ENCODE measurements at places on chromosomes 6 and 20.

DNA sequence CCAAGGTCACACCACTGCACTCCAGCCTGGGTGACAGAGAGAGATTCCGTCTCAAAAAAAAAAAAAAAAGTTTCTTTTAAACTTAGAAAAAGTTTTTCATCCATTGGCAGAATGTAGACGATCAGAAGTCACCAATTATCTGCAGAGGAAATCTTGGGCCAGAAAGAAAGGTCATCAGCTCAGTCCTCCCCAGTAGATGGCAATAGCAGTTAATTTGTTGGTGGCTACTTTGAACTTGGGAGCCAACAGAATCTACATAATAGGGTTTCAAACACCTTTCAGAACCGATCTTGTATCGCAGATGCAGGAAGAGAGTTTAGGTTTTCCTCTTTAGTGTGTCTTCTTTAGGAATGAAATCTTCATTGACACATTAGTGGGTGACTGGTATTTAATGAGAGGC is 41.7 kb downstream of the LBP start:
- DNase-seq = no peak

- no peak for DNase-seq
These were observed 6.3 kb downstream of the BCL2L1 start for GRCh38 chr20:31716351-31716750.

DNA sequence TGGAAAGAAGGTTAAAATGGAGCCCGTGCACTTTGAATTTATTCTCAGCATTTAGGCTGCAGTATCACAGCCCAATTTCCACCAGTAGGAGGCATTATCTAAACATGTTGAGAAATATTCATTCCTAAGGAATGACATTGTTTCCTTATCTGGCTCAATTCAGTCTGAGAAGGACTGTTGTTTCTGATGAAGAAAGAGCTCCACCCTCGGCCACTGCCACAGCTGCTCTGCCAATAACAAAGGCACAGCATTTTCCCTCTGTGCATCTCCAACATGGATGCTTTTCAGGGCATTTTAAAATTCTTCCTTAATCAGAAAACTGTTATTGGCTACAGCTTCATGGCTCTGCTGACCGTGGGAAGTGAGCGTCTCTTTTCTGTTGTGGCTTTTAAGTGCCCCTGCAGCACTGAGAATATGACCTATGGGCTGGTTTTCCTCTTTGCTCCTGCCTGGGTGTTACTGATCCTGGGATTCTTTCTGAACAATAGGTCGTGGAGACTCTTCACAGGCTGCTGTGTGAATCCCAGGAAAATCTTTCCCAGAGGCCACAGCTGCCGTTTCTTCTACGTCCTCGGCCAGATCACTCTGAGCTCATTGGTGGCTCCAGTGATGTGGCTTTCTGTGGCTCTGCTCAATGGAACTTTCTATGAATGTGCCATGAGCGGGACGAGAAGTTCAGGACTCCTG is at the start of gene CALHM5:
Gene CALHM5 (plus strand): TSS at position 216 of the 687 bp plus-strand sequence. CDS start 58 bp downstream, at position 274.
- no peak for DNase-seq

DNA sequence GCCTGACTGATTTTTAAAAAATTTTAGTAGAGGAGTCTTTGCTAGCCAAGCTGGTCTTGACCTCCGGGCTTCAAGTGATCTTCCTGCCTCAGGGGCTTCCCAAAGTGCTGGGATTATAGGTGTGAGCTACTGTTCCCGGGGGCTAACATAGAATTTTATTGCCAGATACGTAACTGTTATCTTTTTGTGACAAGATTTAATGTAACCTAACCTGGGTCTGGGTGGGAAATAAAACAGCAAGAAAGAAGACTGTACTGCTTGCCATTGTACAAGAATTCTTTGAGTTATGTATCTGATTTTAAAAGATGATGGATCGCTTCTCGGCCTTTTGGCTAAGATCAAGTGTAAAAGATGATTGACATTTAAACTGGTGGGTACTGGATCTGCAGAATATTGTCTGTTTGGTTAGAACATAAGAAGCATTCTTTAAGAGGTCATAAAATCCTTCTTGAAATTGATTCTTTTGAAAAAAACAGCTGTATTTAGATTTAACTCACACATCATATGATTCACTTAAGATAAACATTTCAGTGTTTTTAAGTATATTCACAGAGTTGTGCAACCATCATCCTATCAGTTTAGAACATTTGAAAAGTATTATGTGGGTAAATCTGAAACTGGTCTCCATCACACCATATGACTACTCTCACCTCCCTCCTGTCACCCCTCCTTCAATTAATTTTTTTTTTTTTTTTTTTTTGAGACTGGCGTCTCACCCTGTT is 21.6 kb downstream of the TPX2 start:
- no peak for DNase-seq

DNA sequence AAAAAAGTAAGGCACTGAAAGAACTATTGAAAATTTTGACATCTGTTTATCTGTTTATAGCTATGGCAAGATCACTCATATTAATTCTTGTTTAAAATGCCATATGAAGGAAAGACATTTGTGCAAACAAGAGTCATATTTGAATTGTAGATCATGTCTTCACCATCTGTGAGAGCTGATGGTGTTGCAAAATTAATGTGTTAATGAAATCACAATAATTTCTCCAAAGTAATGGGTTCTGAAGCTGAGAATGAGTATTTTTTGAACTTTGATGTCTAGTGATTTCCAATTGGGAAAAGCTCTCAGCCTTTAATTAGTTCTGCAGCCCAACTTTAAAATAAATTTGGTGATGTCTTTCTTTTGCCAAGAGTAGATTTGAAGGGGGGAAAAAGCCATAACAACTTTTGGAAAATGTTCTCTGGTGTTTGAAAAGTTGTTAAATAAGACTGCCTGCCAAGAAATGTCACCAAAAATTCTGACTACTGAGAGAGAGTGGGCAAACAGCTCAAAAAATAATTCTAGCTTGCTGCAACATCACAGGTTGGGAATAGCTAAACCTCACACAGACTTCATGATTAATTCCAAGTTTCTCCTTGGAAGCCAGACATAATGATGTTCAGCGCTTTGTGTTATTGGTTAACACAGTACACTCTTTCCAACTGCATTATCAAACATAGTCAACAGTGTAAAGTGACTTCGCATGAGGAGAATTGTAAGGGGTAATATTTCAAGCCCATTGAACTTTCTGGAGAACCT is 142.6 kb downstream of the SOBP start:
- DNase-seq = no peak

GRCh38 chr20:5933802-5934436 is 16.4 kb downstream of the TRMT6 start:
- no peak for DNase-seq

- DNase-seq = no peak
These were observed 11.2 kb upstream of the GMNN start for GRCh38 chr6:24763578-24763977.

DNA sequence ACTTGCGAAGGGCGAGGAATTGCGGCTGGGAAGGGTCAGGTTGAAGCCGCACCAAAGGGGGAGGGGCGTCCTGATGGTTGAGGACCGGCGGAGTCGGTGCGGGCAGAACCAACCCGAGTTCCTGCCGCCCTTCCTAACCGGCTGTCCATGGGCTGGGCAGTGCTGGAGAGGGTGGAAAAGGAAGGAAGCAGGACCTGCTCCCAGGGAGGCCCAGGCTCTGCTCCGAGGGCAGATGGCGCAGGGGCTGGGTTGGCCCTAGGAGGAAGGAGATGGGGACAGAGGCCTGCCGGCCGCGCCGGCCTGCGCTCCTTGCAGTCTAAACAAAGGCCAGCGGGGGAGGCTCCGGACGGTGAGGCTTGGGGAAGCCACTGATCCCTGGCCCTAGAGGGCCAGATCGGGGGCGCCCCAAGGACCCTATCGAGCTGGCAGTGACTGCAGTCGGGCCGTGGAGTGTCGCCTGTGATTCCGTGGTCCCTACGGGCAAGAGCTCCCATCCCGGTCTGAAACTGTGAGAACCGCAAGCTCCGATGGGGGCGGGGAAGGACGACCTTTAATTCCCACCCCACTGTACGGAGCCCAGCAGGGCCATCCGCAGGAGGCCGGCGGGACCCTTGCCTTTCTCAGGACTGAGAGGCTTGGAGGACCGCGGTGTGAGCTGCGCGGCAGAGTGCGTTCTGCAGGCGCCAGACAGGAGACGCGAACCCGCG is 39.4 kb downstream of the YTHDF1 start:
- DNase-seq = no peak

GRCh38 chr6:20708367-20709124 is 174.3 kb downstream of the CDKAL1 start:
- DNase-seq = no peak

GRCh38 chr20:24622856-24623255 is 153.4 kb downstream of the SYNDIG1 start:
- no peak for DNase-seq

DNA sequence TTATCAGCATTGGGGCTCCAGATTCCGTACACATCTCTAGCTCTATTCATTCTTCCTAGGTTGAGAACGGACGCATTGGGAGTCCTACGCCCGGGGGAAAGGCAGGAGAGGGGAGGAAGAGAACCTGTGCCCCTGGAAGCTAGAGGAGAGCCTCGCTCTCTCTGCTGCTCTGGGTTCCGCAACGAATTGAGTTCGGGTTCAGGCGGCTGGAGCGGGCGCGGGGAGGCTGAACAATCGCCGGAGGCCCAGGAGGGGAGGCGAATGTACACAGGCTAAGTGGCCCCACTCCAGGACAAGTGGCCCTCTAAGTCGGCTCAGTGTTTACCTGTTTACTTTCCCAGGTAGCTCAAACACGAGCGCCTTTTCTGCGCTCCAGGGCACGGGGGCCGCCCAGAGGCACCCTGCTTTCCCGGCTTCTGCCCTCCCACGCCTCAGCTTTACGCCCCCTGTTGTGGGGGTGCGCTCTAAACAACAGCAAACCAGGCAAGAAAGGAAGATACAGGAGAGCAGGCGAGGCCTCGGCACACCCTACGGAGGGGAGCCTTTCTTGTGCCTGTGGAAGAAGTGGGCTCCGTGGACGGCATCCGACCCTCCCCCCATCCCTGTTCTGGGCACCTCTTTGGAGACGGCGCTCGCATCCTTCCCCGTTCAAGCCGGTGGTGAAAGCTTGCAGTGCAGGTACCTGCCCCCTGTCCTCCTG is 4.6 kb upstream of the NKX2-2 start:
- DNase-seq = peak; percentile 58

DNA sequence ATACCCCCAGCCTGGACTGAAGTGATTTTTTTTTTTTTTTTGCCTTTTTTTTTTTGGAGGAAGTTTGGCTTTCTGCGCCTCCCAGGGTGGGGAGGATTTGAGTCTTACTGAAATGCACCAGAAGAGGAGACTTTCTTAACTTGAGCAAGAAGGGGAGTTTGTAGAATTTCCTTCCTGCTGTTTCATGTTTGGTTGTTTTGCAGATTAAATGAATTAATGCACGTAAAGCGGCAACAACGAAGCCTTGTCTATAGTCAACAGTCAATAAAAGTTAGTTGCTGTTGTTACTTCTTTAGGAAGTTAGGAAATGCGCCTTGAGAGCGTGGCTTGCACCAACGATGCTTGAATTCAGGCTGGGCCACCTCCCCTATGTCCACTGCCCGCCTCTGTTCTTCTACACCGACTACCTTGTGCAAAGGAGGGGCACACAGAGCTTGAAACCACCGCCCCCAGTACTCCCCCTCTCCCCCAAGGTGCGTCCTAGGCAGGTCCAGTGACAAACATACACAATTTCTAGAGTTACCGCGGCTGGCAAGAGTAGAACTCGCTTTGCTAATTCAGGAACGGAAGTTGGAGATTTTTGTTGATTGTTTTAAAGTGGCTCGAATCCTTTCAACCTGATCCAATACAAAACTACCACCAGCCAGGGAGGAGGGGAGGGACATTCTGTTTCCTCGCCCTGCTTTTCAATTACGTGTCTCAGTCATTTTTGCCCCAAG is 830 bp upstream of the CYP24A1 start:
- DNase-seq = no peak

- DNase-seq = no peak
These were observed 15.4 kb upstream of the USP45 start for GRCh38 chr6:99530627-99531026.

DNA sequence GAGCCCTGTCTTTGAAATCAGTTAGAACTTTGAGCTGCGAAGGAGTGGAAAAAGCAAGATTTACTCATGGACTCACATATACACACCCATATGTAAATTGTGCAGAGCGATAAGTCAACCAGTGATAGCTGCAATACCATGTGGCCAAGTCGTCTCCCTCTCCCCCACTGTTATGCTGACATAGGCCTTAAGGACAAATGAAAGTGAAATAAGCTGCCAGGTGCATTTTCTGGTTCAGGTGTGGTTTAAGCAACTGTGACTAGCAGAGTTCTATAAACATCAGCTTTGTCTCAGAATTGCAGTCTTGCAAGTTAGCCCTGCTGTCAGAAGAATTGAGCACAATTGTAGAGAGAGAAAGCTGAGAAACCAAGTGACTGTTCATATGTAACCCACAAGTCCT is 9.6 kb downstream of the FAM83B start:
- no peak for DNase-seq

DNA sequence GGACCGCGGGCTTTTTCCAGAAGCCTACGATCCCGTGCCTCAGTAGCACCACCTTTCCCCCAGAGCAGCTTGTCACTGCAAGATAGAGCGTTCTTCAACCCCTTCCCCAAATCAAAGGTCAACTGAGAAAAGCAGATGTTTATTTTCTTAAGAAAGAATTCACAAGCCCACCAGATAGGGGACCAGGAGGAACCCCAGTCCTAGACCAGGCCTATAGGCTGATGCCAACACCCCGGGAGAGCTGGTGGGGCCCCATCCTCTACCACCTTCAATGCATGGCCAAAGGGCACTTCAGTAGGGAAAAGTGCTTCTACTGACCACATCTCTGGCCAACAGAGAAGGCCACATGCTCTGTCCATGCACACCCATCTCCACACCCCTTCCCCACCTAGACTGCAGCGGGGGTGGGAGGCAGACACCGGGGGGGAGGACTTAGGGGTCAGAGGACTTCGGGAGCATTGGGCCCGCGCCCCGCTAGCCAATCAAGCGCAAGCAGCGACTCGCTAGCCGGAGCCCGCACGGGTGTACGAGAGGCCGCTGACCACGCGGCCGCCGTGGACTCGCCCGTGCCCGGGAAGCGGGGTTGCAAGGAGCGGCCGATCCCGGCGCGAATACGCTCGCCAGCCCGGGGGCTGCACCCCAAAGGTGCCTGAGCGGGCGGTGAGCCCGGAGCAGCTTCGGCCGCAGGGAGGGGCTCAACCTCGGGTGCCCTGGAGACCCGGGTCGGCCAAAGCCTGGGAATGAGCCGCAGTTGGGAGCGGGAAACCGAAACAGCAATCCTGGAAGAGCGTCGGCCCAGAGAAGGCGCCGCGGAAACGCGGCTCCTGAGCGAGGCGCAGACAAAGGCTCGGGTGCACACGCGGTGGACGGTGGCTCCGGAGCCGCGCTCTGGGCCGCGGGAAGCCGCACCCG is 2.8 kb downstream of the PDE10A start:
- no peak for DNase-seq

DNA sequence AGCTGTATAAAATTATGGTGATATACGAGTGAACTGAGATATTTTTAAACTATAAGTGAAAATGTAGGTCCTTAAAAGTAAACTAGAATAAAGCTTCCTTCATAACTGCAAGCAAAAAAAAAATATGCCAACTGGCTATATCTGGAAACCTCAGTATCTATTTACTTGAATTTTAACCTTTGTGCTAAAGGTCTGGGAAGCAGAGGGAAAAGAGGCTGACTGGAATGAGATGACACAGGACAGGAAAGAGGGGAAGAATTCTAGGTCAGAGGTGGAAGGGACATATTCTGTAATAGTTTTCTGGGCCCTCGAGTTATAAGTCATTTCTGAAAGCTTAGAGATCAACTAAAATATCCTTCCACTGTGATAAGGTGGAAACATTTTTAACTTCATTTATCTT is 46.8 kb downstream of the AIG1 start:
- no peak for DNase-seq

Data from NCI-H510A (cell line).